Cortex of kidney (tissue), 1 donor: ENCODE measurements at places on chromosomes 1 and 21.

DNA sequence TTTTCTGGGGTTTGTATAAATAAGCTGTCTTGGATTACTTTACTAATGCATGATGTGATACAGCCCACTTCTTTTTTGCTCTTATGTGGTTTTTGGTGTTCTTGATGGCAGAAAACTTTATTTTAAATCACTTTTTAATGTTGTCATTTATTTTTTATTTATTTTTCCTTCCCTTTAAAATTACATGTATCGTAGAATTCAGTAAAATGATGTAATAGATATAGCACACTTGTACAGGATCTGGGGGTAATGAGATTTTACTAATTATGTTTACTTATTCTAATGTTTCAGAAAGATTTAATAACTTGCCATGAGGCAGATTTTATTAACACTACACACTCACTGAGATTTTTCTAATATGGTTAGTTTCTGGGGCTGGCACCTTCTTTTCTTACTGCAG, 701 bp upstream of the B3GALT2 start:
- no peak for DNase-seq

DNA sequence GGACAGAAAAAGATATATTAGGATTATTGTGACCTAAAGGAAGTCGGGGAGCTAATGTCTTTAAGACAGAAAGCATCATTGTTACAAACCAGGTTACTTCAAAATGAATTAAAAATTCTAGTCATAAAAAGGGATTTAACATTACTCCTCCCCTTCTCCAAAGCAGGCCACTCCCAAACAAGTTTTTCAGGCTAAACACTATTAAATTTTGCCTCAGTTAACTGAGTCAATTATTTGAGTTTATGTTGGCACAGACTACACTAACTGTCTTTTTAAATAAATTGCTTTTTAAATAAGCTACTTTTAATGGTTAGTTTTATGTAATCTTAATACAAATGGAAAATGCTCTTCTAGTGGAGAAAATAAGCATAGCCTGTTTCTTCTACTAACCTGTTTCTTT, 395.0 kb upstream of the DUSP10 start:
- DNase-seq: no peak

DNA sequence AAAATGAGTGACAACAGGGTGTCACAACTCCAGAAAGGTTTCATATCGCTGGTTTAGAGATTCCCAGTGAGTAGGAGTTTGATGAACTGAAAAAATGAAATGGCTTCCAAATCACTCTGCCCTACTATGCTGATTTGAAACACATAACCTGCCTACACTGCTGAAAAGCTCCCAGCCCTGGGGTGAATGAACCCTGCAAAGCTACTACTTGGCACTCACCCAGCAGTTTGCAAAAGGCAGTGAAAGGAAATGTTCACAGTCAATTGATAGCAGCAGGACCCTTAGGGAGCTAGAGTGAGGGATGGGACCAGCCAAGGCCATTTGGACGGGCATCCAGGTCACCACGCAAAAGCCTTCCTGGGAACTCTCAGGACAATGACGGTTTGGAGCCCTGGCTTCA, 44.4 kb upstream of the SRP9 start:
- no peak for DNase-seq

DNA sequence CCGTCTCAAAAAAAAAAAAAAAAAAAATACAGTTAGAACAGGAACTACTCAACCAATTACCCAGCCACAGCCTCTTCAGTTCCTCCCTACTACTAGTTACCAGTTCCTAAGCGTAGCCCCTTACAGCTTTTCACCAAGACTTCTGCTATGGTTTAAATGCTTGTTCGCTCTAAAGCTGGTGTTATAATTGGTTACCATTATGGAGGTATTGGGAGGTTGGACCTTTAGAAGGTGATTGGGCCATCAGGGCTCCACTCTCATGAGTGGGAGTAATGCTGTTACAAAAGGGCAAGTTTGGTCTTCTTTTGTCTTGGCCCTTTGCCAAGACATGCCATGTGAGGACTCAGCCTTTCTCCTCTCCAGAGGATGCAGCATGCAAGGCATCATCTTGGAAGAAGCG, 3.0 kb upstream of the SMPDL3B start:
- DNase-seq: no peak

- no peak for DNase-seq
Measured at GRCh38 chr1:97123717-97124431, 402.3 kb downstream of the PTBP2 start.

DNA sequence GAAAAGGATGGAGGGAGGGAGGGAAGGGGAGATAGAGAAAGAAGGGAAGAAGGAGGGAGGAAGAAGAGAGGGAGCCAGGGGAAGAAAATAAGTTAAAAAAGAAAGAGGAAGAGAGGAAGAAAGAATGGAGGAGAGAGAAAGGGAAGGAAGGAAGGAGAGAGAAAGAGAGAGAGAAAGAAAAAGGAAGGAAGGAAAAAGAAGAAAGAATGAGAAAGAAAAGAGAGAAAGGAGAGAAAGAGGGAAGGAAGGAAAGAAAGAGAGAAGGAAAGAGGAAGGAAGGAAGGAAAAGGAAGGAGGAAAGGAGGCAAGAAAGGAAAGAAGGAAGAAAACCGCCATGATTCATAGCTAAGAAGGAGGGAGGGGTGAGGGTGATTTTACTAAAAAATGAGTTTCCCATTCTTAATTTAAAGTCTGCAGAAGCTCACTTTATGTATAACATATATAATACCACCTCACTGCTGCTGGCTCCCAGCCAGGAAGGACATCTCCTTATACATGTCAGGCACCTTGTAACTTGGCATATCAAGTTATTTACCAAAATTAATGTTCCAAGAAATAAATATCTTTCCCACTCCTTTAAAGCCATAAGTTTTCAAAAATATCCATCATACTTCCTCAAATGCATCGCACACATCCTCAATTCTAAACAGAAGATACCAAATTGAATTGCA, 46.0 kb upstream of the OLIG2 start:
- DNase-seq: no peak

GRCh38 chr1:240094041-240094722, 2.5 kb downstream of the FMN2 start:
- no peak for DNase-seq

DNA sequence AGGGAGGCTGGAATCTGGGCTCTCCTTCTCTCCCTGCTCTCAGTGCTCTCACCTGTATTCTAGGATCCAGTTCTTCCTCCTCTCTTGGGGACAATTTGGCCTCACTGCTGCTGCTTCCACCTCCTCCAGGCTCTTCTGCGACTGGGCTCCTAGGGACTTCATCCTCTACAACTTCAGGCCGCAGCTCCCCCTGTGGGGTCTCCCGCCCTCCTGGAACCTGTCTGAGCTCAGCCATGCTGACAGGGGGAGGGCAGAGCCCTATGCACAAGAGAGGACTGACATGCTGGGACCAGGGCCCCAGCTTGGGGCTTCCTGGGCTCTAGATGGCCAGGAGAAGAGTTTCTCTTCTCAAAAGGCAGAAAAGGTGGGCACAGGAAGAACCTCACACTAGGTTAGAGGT, 1.0 kb downstream of the SH3BP5L start:
- no peak for DNase-seq

GRCh38 chr1:172177849-172178248, 242.6 kb upstream of the C1orf105 start:
- DNase-seq: no peak

DNA sequence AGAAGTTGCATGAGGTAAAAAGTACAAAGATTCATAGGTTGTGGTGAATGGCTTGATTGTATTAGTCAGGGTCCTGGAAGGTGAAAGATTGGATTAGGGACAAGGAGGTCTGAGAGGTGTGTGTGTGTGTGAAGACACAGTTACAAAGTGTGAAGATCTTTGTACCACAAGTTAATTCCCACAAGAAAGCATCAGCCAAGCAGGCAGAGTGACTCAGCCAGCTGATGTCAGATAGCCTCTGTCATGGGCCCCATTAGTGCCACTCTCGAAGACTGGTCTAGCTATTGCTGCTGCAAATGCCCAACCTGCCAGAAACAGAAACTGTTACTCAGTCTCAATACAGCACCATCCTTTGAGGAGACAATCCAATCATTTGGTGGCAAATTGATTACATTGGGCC, 96.5 kb downstream of the DTL start:
- no peak for DNase-seq

- DNase-seq: no peak
Measured at GRCh38 chr1:247334378-247335133, 2.9 kb upstream of the ZNF496 start.

- no peak for DNase-seq
Measured at GRCh38 chr1:246792603-246793002, 68.4 kb downstream of the SCCPDH start.

GRCh38 chr1:179178183-179178582, 51.3 kb downstream of the ABL2 start:
- no peak for DNase-seq

- no peak for DNase-seq
Measured at GRCh38 chr1:92563457-92564216, 76.9 kb upstream of the GFI1 start.

DNA sequence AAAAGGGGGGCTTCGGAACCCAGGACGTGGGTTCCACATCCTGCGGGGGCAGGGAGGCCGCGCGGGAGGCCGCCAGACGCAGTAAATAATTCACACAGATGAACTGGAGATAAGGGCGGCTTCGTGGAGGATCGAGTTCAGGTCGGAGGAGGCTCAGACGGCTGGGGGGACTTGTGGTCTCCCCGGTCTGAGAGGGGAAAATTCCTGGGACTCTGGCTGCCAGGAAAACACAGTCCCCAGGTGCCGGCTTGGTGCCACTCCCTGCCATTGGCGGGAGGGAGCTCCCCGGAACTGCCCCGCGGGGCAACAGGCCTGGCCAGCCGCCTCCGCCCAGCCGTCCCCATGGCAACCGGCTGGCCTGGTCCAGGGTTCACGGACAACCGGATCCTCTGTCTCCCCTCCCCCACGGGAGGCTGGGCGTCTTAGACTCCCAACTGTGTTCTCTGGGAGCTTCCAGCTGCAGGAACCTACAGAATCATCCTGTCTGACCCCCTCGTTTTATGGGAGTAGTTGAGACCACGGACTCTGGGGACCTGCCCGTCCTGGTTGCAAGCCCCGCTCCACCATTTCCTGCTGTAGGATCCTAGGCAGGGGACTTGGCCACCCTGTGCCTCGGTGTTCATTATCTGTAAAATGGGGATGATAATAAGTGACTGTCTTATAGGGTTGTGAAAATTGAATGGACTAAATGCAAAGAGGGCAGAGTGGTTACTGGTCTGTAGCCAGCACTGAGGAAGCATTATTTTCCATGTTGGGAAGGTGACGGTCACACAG, 9.6 kb downstream of the CAMK2N1 start:
- no peak for DNase-seq

- no peak for DNase-seq
Measured at GRCh38 chr1:183467687-183468086, 4.6 kb upstream of the SMG7 start.

DNA sequence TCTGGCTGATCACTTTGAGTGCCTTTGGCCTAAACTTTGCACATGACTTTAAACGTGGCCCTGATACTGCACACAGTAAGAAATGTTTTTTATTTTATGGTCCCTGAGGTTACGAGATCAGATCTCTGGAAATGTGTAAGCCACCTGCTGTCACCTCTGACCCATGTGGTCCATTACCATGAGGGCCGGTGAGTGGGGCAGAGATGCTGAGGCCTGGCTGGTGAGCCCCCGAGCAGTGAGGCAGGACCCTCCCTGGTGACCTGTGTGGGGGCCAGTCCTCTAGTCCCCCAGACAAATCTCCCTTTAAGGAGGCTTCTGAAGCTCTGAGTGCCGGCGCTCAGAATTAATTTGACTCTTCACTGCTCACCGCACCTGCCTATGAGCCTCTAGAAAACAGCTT, 12.4 kb downstream of the TFF3 start:
- no peak for DNase-seq

DNA sequence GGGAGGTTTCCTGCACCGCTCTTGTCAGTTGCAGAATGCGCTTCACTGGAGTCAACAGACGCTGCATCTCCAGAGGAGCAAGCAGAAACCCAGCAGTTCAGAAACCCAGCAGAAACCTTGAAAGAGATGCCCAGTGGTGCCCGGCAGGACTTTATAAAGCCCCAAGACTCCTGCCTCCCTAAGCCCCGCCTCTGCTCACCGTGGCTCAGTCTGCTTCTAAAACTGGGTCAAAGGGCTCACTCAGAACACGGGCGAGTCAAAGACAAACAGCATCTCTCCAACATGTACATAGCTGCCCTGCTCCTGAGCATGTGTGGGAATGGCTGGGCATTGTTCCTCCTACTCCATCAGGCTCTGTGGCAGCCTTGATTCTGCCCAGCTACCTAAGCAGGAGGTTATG, at the start of gene HMGCS2:
Gene HMGCS2, minus strand, starts transcription at position 128 of the 400 bp plus-strand sequence. Its CDS starts 61 bp downstream, at position 67.
- DNase-seq: no peak

DNA sequence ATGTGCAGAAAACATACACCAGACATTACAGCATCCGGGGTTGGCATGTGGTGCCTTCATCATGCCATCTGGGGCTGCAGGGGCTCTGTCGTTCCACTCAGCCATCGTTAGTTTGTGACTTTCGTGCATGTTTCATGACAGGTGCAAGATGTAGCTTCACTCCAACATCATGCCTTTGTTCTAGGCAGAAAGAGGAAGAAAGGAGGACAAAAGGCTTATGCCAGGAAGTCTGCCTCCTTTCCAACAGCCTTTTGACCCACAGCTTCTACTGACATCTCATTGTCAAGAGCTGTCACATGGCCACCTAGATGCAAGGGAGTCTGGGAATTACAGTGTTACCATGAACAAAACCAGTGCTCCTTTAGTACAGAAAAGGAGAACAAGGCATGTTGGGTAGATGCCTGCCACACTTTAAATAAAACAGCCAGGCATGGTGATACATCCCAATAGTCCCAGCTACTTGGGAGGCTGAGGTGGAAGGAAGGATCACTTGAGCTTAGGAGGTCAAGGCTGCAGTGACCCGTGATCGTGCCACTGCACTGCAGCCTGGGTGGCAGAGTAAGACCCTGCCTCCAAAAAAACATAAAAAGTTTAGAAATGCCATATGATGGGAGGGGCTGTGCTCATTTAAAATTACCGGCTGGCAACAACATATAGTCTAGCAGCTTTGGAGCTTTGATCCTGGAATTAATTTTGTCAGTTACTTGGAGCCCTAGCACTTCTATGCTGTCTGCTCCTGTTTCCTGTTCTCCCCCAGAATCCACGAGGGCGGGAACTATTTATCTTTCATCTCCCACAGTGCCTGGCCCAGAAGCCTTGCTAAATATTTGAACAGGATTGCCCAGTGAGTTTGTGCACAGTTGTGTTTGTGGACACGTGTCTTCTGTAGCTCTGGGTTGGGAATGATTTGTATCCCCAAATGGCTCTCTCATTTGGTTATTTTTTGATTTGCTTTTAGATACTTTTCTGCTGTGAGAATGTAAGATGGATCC, 7.4 kb downstream of the DOP1B start:
- DNase-seq: no peak

- DNase-seq: no peak
Measured at GRCh38 chr21:45075596-45076244, 1.3 kb downstream of the ADARB1 start.

GRCh38 chr1:55876276-55877060, 661.3 kb upstream of the USP24 start:
- no peak for DNase-seq
